ENCODE measurements at places on chromosomes 2 and 18.

GRCh38 chr18:13223311-13224143, 5.0 kb downstream of the LDLRAD4 start:
- no peak for DNase-seq

DNA sequence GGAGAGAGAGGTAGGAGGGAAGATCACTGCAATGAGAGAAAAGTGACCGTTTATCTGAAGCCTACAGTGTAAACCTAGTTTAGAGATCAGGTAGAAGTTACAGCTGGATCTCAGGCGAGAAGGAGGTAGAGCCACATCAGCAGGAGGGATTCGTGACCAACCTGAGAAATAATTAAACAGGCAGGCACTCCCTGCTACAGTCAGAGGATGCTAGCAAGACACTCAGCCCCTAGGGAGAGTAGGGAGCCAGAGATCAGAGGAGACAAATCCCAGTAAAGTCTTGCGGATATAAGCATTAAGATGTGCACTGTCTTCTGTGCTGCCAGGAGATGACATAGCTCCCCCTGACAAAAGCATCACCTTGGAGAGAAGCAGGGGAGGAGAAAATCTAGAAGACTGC, 629.1 kb upstream of the SLC39A10 start:
- DNase-seq: no peak

GRCh38 chr2:150167711-150168110, 319.8 kb downstream of the RND3 start:
- no peak for DNase-seq

DNA sequence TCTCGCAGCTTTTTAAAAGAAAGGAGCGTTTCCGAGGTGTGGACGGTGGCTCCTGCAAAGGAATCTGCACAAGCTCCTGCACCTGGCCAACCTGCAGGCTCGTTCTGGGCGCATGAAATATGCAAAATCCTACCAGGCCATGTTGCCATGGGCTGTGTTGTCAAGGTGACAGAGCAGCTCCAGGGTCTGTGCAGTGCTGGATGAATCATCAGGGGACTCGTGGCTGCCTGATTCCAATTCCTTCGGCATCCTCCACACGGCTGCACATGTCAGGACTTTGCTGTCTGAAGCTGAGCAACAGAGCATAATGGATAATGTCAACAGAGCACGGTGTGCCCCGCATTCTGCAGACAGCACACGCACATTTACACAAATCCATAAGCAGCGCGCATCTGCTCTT, 120.5 kb downstream of the EIPR1 start:
- DNase-seq: peak; percentile 25

DNA sequence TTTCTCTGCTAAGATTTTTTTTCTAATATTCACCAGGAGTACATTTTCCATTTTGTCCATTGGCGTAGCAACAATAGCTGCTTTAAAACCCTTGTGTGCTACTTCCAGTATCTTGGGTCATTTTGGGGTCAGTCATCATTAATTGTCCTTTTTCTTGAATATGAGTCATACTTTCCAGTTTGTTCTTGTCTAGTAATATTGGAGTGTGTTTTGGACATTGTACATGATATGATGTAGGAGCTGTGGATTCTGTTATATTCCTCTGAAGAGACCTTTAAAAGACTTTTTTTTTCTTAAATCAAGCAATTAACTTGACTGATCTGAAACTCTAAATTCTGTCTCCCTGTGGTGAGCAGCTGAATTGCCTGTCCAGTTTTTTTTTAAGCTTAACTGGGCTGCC, 40.8 kb downstream of the AGPS start:
- DNase-seq: no peak

- peak; percentile 88 for DNase-seq
These were observed 97.6 kb upstream of the SLC39A10 start for GRCh38 chr2:195559431-195559914.

- no peak for DNase-seq
These were observed 41.4 kb downstream of the STEAP3 start for GRCh38 chr2:119264781-119265692.

DNA sequence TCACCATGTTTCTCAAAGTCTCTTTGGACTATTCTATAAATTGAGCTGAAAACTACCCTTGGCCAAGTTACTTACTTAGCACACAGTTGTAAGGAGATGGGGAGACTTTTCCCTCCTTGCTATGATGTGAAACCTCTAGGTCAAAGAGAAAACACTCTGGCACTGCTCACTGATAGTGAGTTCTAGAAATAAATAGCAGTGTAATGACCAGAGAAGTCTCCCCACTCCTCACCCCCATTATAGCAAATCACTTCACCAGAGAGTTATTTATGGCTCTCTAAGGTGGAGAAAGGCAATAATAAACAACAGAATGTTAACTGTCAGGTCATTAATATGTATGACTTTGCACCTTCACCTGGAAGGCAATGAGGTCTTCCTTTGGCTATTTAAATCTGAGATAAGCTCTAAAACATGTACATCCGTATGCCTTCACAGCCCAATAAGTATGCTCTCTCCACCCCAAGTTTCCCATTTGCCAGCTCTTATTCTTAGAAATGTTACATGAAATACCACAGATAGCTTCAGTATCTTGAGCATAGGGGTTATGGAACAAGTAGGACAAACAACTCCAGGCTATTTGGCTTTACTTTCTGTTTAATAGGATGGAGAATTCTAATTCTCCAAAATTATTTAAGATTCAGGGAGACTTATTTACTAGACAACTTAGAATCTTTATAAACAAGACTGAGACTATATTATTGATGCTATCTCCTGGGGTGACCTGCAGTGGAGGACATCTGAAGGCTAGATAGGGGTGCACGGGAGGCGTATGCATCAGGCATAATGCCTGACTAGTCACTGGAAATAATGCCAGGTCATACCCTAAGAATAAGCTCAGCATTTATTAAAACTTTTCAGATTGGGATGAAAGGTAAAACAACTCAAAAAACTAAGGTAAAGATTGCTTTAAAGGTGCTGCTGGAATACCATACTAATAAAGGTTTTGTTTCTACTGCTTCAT, 65.3 kb upstream of the DTNB start:
- no peak for DNase-seq

GRCh38 chr2:3793249-3793648, 89.9 kb downstream of the DCDC2C start:
- no peak for DNase-seq

GRCh38 chr2:85458601-85459563, 40.4 kb downstream of the SH2D6 start:
- DNase-seq: no peak

DNA sequence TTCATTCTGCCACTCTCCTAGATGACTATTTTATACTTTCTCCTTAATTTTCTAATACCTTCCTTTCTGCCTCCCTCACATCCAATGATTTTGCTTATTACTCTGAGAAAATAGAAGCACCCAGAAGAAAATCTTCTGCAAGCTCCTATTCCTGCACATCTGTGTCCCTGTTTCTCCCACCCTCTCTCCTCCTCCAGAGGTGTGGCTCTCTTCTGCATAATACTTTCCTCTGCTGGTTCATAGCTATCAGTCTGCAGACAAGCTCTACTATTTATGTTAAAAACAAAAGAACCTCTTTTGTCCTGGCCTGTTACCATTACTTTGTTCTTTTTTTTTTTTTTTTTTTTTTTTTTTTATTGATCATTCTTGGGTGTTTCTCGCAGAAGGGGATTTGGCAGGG, 34.3 kb downstream of the ACSL3 start:
- DNase-seq: no peak

- DNase-seq: no peak
These were observed 77.0 kb upstream of the PID1 start for GRCh38 chr2:229348128-229348527.

GRCh38 chr2:174597345-174598047, at the start of gene WIPF1:
Gene WIPF1 (minus strand): TSS chr2:174597804. CDS start chr2:174585573, 12,231 bp downstream.
- DNase-seq: no peak

- DNase-seq: no peak
These were observed 532.2 kb downstream of the RIT2 start for GRCh38 chr18:42583283-42583731.

- no peak for DNase-seq
These were observed 88.9 kb upstream of the TMEM200C start for GRCh38 chr18:5984245-5984644.

GRCh38 chr2:237441605-237442274, 27.8 kb upstream of the COL6A3 start:
- DNase-seq: no peak

DNA sequence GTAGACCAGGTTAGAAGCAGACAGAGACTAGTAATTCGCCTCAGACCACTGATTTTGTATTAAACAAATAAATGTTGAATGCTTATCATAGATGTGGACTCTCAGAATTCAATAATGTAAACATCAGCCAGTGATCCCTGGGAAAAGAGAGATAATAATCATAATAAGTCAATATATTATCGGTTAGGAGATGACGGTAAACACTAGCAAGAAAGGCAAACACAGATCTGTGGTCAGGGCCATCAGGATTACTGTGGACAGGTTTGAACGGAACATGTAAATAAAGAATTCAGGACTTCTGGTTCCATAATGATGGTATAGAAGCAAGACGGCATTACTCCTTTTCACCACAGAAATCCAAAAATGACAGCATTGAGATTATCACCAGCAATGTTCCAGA, 861.6 kb downstream of the CBLN2 start:
- no peak for DNase-seq

- peak; percentile 3 for DNase-seq
These were observed 316.5 kb downstream of the EN1 start for GRCh38 chr2:118530976-118531375.

- peak; percentile 96 for DNase-seq
These were observed at the start of the genes SEPTIN10 and SOWAHC for GRCh38 chr2:109613922-109614714. Gene SEPTIN10 (minus strand): TSS chr2:109613966. CDS start chr2:109613827, 139 bp downstream. Gene SOWAHC (plus strand): TSS chr2:109614364. CDS start chr2:109614490, 126 bp downstream.

DNA sequence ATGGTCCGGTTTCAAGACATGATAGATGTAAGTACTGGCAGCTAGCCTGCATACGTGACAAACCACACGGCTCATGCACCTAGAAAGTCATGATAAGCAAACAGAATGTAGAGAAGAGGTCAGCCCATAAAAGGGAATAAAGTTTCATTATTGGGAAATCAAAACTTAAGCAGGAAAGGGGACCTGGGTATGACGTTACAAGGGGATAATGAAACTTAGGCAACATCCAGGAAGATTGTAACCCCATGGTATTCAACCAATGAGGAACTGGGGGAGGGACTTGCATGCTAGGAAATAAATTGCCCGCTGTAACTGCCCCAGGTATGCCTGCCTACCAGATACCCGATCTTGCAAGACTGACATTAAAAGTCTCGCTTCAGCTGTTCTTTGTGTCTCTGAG, 1679.0 kb downstream of the SUCLG1 start:
- no peak for DNase-seq

DNA sequence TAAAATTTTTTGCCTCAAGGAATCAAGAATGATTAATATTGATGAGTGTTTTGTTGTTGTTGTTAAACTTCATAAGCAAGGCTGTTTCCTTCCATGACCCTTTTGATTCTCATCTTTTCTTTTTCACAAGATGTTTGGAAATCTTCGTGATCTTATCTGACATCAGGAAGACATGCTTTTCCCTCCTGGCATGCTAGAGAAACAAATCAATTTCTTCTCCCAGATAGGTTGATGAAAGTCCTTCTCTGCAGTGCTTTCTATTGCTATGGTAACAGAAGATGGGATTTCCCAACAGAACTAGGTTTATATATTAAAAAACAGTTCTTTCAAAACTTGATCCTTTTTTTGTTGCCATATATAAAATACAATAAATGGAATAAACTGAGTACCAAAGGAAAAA, 85.2 kb downstream of the EML6 start:
- no peak for DNase-seq

DNA sequence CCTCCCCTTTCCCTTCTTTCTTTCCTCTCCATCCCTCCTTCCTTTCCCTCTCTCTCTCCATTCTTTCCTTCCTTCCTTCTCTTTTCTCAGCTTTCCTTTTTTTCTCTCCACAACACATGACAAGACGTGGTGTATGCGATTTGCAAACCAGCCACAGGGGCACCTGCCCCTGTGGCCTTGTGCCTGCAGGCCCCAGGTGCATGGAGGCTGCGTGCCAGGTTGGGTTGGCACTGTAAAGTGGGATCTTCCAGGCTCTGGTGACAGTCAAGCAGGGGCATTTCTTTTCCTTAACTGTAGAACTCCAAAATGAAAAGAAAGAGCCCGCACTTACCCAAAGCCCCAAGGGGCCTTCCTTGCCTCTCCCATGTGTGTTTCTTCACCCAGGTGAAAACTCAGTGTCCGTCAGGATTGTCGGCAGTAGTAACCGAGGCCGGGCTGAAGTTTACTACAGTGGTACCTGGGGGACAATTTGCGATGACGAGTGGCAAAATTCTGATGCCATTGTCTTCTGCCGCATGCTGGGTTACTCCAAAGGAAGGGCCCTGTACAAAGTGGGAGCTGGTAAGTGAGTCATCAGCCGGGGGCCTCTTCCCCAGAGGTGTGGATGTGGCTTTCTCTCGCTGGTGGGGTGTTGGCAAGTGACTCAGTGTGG, 50.9 kb downstream of the MARCO start:
- no peak for DNase-seq

- DNase-seq: no peak
These were observed 40.0 kb downstream of the BCL2L11 start for GRCh38 chr2:111160758-111161157.

DNA sequence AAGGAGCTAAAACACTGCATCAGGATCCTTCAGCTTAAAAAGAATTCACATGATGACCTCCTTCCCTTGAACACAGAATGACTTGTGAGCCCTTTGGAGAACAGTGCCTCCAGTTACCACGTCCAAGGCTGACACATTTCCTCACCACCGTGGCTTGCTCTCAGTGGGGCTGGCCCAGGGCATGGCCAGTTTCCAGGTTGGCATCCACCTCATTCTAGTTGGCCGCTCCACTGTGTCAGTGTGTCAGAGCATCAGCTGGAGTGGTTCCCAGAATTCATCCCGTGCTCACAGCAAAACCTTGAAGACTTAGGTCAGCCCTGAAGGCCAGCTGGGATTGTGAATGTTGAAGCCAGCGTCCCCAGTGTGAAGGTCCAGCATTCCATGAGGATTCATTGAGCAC, 158.5 kb downstream of the INSIG2 start:
- DNase-seq: no peak

GRCh38 chr18:55778788-55779690, 191.0 kb upstream of the TCF4 start:
- DNase-seq: no peak

GRCh38 chr2:27501042-27501441, 4.4 kb downstream of the GCKR start:
- DNase-seq: no peak

- peak; percentile 69 for DNase-seq
These were observed 74.3 kb downstream of the BIN1 start for GRCh38 chr2:127032621-127033020.

- DNase-seq: no peak
These were observed 349.0 kb downstream of the CYRIA start for GRCh38 chr2:16316456-16317210.

DNA sequence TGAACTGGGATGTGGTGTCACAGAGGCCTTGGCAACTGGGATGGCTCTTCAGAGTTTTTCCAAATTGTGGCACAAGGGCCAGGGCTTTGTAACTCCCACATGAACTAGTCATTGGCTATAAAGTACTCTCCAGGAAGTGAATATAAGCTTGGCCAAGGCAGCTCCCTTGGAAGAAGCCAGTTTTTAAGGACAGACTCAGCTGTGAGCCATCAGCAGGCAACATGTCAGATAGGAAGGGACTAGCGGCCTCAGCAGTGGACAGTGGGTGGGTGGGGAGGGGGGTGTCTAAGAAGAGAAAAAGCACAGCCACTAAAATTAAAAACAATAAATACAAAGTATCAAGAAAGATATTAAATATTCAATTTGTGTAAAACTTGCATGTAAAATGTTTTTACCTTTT, 691.1 kb upstream of the PIK3C3 start:
- no peak for DNase-seq

- no peak for DNase-seq
These were observed 80.9 kb upstream of the SLC66A3 start for GRCh38 chr2:11074246-11074820.

Measured in HFF-Myc (cell line).